ENCODE measurements at places on chromosomes 13 and 19.

- no peak for DNase-seq
Observed at GRCh38 chr19:57434386-57435061, 601 bp upstream of the ZNF749 start.

DNA sequence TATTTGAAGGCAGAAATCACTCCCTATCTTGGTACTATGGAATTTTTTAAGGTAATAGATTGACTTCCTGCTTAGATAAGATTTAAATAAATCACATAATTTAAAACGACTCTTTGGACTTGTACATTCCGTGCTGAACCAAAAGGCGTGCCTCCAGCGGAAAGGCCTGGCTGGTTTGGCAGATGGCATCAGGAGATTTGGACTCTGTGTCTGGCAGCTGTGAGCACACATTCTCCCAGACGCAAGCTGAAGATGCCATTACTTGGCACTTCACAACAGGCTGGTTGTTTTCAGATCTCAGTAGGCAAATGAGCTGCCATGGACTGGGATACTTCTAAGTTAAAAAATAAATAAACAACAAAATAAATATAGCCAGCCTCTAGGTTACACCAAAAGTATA lies 104.5 kb upstream of the SLC15A1 start:
- DNase-seq = no peak

DNA sequence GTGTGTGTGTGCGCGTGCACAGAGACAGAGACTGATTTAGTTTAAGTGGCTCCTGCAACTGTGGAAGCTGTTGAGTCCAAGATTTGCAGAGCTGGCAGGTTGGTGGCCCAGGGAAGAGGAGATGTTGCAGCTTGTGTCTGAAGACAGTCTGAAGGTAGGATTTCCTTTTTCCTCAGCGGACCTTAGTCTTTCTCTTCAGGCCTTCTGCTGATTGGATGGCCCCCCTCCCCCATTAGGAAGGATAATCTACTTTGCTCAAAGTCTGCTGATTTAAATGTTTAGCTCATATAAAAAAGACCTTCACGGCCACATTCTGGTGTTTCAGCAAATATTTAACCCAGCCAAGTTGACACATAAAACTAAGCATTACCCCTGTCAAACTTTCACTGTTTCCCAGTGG lies 84.3 kb downstream of the SLC15A1 start:
- DNase-seq = no peak

GRCh38 chr13:48291730-48292129 lies 11.8 kb upstream of the RB1 start:
- no peak for DNase-seq

DNA sequence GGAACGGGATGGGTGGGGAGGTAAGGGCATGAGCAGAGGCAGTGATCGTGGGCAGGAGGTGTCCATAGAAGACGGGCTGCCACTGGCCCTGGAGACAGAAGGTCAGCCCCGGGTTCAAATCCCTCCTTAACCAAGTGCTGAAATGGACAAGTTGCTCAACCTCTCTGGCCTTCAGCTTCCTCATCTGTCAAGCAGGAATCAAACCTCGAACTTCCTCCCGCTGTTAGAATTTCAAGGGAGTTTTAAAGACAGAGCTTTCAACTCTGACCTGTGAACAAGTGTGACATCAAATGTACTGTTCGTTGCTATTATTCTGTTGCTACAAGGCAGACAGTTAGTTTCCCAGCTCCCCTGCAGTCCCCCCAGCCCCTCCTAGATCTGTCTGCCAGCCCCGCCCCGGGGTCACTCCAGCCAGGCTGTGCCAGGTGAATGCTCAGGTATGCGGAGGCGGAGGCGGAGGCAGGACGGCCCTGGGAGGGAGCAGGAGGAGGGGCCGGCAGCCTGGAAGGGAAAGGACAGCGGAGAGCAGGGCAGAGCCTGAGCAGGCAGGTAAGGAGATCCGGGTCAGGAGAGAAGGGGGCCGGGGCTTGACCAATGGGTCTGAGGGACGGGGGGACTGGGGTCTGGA lies at the start of gene EPS8L1:
Gene EPS8L1, plus strand, starts transcription at position 499 of the 628 bp plus-strand sequence. CDS start 576 bp downstream, outside the sequence.
- DNase-seq = peak; percentile 75

DNA sequence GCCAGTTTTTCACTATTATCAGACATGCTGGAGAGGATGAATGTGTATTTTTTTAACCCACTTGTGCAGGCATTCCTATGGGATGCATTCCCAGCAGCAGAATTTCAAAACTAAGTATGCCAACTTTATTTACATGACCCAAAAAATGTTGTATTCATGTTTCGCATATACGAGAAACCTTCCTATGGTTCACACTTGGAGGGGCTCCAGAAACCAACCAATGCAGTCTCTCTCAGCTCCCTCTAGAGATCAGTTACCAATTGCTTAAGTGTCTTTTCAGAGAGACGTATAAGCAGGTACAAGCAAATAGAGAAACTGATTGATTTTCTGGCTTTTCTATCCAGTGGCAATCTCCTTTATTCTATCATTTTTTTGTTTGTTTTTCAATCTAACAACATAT lies 5.5 kb upstream of the PTOV1 start:
- no peak for DNase-seq

DNA sequence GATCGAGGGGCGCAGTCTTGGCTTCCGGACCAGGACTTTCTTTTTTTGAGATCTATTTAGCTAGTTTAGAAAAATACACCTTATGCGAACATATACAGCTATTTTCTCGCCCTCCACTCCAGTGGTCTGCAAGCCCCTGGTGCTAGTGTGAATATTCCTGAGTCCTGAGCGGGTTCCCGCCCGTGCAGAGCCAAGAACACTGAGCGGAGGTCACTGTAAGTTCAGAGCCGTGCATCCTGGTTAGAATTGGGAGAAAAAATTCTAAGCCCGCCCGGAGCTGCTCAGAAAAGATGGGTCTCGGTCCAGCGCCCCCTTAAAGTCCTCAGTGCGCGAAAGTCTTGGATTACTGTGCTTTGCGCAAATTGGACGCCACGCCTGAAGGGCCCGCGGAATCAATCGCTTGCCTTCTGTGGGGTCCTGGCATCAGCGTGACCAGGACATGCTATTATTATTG lies 117.7 kb downstream of the KCNRG start:
- no peak for DNase-seq

DNA sequence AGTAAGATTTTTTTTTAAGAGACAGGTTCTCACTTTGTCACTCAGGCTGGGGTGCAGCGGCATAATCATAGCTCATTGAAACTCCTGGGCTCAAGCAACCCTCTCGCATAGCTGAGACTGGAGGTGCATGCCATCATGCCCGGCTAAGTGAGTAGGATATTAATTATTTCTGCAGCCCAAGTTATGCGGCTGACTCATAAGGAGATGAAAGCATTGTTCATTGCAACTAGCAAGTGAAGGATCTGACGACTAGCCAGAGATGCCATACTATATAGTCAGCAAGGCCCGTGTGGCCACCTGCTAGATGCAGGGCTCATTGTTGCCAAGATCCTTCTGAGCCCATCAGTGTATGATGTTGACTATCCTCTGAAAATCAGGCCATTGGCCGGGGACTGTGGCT lies 45.2 kb downstream of the ABCC4 start:
- DNase-seq = no peak

GRCh38 chr13:46160471-46161066 lies 21.4 kb downstream of the LCP1 start:
- DNase-seq = peak; percentile 68

- no peak for DNase-seq
Observed at GRCh38 chr13:38883783-38884182, 106.8 kb downstream of the STOML3 start.

DNA sequence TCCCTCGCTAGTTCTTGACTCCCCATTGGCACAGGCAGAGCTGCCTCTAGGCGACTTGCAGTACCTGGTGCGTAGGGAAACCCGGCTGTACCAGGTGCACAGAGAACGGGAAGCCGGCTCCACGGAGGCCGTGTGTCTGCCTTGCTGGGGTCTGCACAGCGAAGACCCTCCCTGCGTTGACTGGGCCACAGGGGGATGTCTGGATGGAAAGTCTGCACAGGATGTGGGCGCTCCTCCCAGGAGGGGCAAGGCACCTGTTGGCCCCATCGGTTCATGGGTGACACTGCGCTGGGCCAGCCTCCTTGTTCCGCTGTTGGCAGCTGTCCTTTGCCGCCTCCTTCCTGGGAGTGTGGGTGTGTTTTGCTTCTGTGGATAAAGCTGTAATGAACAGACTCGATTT lies 138.3 kb downstream of the TEX29 start:
- DNase-seq = no peak

DNA sequence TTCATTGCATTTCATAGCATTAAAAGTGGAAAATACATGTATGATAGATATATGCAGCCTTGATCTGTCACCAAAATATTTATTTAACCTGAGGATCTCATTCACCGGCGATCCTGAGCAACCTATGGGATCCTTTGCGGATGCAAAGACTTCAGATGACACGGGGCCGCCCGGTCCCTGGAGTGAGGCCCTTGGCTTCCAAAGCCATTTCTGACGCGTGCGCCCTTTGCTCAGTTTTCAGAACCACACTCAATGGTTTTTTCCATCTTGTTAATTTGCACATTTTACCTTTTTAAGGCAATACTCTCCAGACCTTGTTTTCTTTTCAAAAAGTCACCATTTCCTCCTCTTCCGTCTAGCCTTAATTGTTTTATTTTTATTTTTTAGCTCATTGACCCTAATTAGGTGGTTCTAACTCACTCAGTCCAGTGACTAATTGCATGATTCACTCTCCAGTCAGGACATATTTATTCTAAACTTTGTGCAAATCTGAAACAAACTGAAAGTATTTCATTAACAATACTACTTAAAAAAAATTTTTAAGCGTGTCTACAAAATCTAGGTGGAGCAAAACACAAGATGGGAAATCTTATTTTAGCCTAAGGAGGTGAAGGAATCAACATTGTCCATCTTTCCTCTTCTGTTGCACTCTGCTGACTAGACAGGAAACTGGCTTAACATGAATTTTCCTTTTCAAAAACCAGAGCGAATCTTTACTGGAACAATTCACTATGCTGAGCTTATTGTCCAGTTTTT lies 47.9 kb downstream of the COL4A1 start:
- DNase-seq = no peak

- DNase-seq = peak; percentile 58
Observed at GRCh38 chr19:4588291-4588761, 28.8 kb upstream of the SEMA6B start.

GRCh38 chr13:113343692-113343968 lies 20.3 kb downstream of the GRTP1 start:
- DNase-seq = no peak

DNA sequence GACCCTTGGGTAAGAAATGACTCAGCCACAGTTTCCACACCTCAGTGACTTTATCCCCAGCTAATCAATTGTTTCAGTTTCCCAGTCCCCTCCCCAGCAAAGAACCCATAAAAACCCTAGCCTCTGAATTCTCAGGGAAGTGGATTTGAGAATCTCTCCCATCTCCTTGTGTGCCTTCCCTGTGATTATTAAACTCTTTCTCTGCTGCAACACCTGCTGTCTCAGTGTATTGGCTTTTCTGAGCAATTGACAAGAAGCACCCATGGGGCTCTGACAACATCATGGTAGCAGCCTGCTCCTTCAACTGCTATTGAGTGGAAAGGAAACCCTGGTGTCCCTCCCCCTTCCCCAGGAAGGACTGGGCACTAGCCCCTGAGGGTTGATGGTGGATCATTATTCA lies 73.7 kb downstream of the UQCRFS1 start:
- no peak for DNase-seq

DNA sequence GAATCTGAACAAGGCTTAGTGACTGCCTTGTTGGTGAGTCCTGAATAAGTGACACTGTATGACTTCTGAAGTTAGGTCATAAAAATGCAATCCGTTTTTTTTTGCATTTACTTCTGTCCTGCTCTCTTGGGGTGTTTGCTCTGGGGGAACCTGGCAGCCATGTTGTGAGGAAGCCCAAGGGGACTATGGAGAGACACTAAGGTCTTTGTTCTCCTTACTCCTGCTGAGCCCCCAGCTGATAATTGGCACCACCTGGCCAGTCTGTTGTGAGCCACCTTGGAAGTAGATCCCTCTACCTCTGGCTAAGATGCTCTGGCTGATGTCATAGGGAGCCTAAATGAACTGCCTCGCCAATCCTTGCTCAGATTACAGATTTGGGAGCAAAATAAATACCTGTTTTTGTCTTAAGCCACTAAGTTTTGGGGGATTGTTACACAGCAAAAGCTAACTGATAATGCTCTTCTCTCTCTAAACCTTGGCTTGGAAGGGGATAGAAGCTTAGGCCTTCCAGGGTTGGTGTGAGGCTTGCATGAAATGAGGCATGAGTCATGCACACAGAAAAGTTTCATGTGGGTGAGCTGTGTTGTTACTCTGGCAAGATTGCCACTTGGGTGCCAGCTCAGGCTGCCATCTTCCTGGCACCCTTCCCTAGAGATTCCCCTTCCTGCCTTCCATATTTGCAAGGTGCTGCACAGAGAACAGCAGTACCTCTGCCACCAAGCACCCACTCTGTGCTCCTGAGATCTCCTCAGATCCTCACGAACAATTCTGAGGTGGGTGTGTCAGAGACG lies 10.1 kb downstream of the TUBB4A start:
- DNase-seq = no peak

- peak; percentile 39 for DNase-seq
Observed at GRCh38 chr19:6800991-6801484, 28.5 kb downstream of the VAV1 start.

- DNase-seq = no peak
Observed at GRCh38 chr13:32676242-32676641, 90.0 kb downstream of the PDS5B start.

GRCh38 chr19:38742906-38743305 lies 1.4 kb downstream of the CAPN12 start:
- no peak for DNase-seq

DNA sequence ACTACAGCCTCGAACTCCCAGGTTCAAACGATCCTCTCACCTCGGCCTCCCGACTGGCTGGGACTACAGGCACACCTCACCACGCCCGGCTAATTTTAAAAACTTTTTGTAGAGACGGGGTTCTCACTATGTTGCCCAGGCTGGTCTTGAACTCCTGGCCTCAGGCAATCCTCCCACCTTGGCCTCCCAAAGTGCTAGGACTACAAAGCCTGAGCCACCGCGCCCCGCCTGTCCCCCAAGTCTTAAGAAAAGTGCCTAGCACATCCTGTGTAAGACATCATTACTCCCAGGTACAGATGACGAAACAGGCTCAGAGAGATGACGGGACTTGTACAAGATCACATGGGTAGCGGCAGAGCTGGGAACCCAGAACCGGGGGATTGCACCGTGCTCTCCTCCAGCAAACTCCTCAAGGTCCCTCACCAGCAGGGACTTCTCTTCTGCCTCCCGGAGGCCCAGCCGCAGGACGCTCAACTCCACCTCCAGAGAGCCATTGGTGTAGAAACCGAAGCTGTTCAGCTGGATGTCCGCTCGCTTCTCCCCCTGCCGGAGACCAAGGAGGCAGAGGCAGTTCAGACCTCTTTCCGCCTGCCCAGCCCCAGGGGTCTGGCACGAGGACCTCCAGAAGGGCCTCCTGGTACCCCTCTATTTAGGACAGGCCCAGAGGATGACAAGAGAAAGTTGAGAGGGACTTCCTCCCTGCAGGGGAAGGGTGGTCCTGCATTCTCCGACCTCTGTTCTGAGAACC lies 1.0 kb downstream of the GPR108 start:
- peak; percentile 91 for DNase-seq

GRCh38 chr19:2223391-2223790 lies 12.7 kb downstream of the PLEKHJ1 start:
- no peak for DNase-seq

- DNase-seq = no peak
Observed at GRCh38 chr13:39403106-39403505, 199.9 kb downstream of the LHFPL6 start.
